ENCODE measurements at places on chromosomes 7 and 10.
A peak's percentile ranks its signal among the peaks of the same experiment; 100 is the strongest.

DNA sequence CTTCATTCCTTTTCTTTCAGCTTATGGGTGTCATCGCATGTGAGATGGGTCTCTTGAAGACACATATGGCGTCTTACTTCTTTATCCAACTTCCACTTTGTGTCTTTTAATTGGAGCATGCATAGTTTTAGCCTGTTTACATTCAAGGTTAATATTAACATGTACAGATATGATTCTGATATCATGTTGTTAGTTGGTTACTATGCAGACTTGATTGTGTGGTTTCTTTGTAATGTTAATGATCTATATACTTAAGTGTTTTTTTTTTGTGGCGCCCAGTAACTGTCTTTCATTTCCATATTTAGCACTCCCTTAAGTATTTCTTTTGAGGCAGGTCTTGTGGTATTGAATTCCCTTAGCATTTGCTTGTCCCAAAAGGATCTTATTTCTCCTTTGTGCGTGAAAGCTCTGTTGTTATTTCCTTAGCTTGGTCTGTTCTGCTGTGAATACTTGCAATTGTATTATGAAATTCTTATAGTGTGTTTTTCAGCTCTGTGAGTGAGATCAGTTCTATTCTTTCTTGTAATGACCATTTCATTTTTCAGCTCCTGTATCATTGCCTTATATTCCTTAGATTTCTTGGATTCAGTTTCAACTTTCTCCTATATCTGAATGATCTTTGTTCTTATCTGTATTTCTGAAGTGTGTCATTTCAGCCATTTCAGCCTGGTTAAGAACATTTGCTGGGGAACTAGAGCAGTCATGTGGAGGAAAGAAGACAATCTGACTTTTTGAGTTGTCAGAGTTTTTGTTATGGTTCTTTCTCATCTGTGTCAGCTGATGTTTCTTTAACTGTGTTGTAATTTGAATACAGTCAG, 88.4 kb downstream of the ABCA13 start:
- H3K36me3 ChIP-seq: no peaks in the 10 kb centered on the region
- H3K4me1 ChIP-seq: no peaks in the 10 kb centered on the region
- no peaks in the 10 kb centered on the region for H3K27me3 ChIP-seq
- H3K27ac ChIP-seq: no peak overlapping the region
- DNase-seq: no peak
- no peak overlapping the region for H3K4me3 ChIP-seq

- no peak for DNase-seq
- H3K36me3 ChIP-seq: peaks cover 58% of the 10 kb centered on the region
- no peak overlapping the region for H3K27ac ChIP-seq
- no peaks in the 10 kb centered on the region for H3K4me1 ChIP-seq
- no peaks in the 10 kb centered on the region for H3K27me3 ChIP-seq
These were observed 35.5 kb upstream of the DGKI start for GRCh38 chr7:137882261-137882668.

DNA sequence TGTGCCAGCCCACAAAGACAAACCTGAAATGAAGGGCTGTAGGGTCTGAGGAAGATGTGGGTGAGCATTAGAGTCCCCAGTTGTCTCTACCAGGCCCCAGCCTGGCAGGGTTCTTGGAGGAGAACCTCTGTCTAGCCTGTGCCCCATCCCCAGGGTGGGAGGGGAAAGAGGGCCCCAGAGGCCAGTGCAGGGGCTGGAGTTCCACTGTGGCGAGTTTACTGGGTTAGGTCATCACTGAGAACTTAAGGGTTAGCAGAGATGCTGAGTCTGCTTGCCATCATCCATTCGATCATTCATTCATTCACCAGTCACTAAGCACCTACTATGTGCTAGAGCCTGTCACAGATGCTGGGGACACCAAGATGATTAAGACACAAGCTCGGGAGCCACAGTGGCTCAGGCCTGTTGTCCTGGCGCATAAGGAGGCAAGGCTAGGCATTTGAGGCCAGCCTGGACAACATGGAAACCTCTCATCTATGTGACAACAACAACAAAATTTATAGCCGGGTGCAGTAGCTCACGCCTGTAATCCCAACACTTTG, 2.6 kb downstream of the ANKRD2 start:
- H3K36me3 ChIP-seq: no peaks in the 10 kb centered on the region
- no peak overlapping the region for H3K4me3 ChIP-seq
- DNase-seq: no peak
- H3K27ac ChIP-seq: no peak overlapping the region
- no peaks in the 10 kb centered on the region for H3K27me3 ChIP-seq

- no peaks in the 10 kb centered on the region for H3K36me3 ChIP-seq
- DNase-seq: no peak
- H3K27me3 ChIP-seq: no peaks in the 10 kb centered on the region
These were observed 51.5 kb upstream of the RABGEF1 start for GRCh38 chr7:66689081-66689480.

- no peak for DNase-seq
- H3K27ac ChIP-seq: no peak overlapping the region
- H3K27me3 ChIP-seq: no peaks in the 10 kb centered on the region
- no peaks in the 10 kb centered on the region for H3K36me3 ChIP-seq
- no peaks in the 10 kb centered on the region for H3K4me1 ChIP-seq
These were observed 194.0 kb upstream of the PPP1R3A start for GRCh38 chr7:114112806-114113205.

DNA sequence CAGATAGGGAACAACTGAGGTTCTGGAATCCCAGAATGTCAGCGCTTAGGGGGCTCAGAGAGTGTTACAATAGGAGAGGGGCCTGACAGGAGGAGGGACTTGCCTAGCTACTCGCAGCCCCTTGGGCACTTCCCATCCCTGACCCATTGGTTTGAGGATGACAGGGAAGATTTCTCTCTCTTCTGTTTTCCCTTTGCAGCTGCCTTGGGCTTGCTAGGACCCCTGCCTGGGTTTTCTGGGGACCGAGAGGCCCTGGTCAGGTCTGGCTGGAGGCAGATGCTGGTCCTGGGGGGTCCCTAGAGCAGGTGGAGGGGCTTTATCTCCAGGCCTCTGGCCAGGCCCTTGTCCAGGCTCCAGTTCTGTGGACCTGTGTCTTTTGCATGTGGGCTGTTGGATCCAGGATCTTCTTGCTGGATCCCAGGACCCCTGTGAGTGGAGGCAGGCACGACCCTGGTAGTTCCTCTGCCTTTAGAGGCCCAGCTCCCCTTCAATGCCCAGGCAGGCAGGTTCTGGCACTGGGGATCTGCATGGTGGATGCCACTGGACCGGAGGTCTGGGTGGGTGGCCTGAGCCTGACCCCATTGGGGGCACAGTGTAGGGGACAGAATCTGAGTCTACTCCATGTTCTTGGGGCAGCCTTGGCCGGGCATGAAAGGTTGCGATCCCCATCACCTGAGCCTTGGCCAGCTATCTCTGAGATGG, 26.9 kb downstream of the RAMP3 start:
- H3K4me1 ChIP-seq: no peaks in the 10 kb centered on the region
- no peak overlapping the region for H3K27ac ChIP-seq
- no peak overlapping the region for H3K4me3 ChIP-seq
- no peaks in the 10 kb centered on the region for H3K36me3 ChIP-seq
- H3K27me3 ChIP-seq: no peaks in the 10 kb centered on the region
- DNase-seq: no peak

- no peak for DNase-seq
- H3K36me3 ChIP-seq: no peaks in the 10 kb centered on the region
- no peak overlapping the region for H3K27ac ChIP-seq
- H3K27me3 ChIP-seq: no peaks in the 10 kb centered on the region
- H3K4me1 ChIP-seq: peaks cover 8% of the 10 kb centered on the region
These were observed 303.6 kb upstream of the PITRM1 start for GRCh38 chr10:3476186-3476585.

- H3K36me3 ChIP-seq: no peaks in the 10 kb centered on the region
- H3K4me1 ChIP-seq: no peaks in the 10 kb centered on the region
- H3K4me3 ChIP-seq: no peak overlapping the region
- H3K27me3 ChIP-seq: no peaks in the 10 kb centered on the region
These were observed 53.9 kb upstream of the ARID5B start for GRCh38 chr10:61847640-61848039.

GRCh38 chr7:130048906-130049305, 2.3 kb downstream of the ZC3HC1 start:
- H3K27ac ChIP-seq: no peak overlapping the region
- peaks cover 12% of the 10 kb centered on the region for H3K4me1 ChIP-seq
- H3K36me3 ChIP-seq: peaks cover 6% of the 10 kb centered on the region

DNA sequence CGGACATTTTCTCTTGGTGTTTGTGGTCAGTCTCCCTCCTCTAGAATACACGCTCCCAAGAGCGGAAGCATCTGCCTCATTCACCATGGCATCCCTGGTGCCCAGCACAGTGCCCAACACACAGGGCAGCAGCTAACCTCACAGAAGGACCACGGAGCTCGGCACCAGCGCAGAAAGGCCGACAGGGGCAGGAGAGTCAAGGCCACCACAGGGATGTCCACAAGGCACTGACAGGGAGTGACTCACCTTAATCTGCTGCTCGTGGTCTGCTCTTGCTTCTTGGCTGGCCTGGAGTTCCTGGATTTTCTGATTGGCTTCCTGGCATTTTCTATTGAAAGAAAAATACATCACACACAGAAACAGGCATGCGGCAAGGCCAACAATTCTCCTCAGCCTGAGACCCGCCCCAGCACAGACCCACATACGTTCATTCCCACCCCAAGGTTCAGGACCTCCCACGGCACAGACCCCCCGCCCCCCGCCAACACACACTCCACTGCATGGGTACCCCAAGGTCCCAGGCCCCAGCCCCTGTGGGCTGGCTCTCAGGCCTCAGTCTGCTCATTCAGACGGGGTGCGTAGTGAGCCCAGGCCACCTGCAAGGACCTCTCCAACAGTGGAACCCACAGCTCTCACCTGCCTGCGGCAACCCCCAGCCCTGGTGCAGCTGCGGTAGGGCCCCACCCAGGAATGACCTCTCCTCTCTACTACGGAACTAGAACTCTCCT, 14.9 kb downstream of the MAD1L1 start:
- no peaks in the 10 kb centered on the region for H3K27me3 ChIP-seq
- no peak overlapping the region for H3K4me3 ChIP-seq
- DNase-seq: no peak

- H3K27me3 ChIP-seq: no peaks in the 10 kb centered on the region
- no peak overlapping the region for H3K27ac ChIP-seq
- H3K4me1 ChIP-seq: no peaks in the 10 kb centered on the region
- no peak overlapping the region for H3K4me3 ChIP-seq
These were observed 1.3 kb upstream of the TAS2R38 start for GRCh38 chr7:141974831-141975230.

GRCh38 chr10:101817337-101818118, 716 bp downstream of the OGA start:
- peak overlapping the region; percentile 98 for H3K4me3 ChIP-seq
- peaks cover 19% of the 10 kb centered on the region for H3K36me3 ChIP-seq
- peaks cover 30% of the 10 kb centered on the region for H3K4me1 ChIP-seq
- peak overlapping the region; percentile 88 for H3K27ac ChIP-seq

- no peak for DNase-seq
- H3K4me3 ChIP-seq: no peak overlapping the region
- H3K27me3 ChIP-seq: no peaks in the 10 kb centered on the region
- H3K27ac ChIP-seq: no peak overlapping the region
- no peaks in the 10 kb centered on the region for H3K4me1 ChIP-seq
These were observed 84.3 kb downstream of the TCERG1L start for GRCh38 chr10:131227163-131227740.

DNA sequence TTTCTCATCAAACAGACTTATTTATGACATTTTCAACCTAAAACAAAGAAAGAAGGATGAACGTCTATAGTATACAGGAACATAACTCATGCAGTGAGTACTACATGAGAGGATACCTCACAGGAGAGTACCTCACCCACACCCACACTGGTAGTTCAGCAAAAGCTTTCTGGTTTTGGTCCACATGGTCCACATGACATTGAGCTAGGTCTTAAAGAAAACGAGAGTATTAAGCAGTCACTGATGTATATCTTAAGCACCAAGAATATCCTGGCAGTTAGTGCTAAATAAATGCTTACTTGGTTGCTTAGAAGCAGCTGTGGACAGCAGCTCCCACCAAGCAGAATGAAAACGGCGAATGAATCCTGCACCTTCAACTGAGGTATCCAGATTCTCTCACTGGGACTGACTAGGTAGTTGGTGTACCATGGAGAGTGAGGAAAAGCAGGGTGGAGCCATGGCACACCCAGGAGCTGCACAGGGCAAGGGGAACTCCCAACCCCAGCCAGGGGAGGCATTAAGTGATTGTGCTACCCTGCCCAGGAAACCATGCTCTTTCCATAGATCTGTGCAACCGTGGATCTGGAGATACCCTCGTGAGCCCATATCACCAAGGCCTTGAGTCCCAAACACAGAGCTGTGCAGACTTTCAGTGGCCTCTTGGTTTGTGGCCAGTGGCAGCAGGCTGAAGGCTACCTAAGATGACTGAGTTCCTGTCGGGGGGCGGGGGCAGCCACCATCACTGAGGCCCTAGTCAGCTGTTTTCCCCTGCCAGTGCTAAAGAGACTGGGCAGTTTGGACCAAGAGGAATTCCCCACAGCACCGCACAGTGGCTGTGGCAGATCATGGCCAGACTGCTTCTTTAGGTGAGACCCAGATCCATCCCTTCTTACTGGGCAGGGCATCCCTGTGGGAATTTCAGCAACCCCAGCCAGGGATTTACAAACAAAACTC, 143.4 kb downstream of the SGMS1 start:
- DNase-seq: no peak
- no peaks in the 10 kb centered on the region for H3K36me3 ChIP-seq
- no peaks in the 10 kb centered on the region for H3K27me3 ChIP-seq
- no peaks in the 10 kb centered on the region for H3K4me1 ChIP-seq
- no peak overlapping the region for H3K4me3 ChIP-seq

GRCh38 chr10:103395754-103396066, 565 bp downstream of the ATP5MK start:
- peak overlapping the region; percentile 90 for H3K4me3 ChIP-seq
- peaks cover 32% of the 10 kb centered on the region for H3K36me3 ChIP-seq
- no peak for DNase-seq

GRCh38 chr7:78037603-78038002, 239.0 kb downstream of the PHTF2 start:
- no peak for DNase-seq
- H3K36me3 ChIP-seq: no peaks in the 10 kb centered on the region
- H3K4me3 ChIP-seq: no peak overlapping the region
- H3K27me3 ChIP-seq: peaks cover 6% of the 10 kb centered on the region
- peaks cover 3% of the 10 kb centered on the region for H3K4me1 ChIP-seq
- no peak overlapping the region for H3K27ac ChIP-seq

- no peak for DNase-seq
- H3K27ac ChIP-seq: no peak overlapping the region
- no peaks in the 10 kb centered on the region for H3K27me3 ChIP-seq
- H3K4me3 ChIP-seq: no peak overlapping the region
- H3K36me3 ChIP-seq: no peaks in the 10 kb centered on the region
These were observed 386.0 kb upstream of the HPS1 start for GRCh38 chr10:98832738-98833137.

DNA sequence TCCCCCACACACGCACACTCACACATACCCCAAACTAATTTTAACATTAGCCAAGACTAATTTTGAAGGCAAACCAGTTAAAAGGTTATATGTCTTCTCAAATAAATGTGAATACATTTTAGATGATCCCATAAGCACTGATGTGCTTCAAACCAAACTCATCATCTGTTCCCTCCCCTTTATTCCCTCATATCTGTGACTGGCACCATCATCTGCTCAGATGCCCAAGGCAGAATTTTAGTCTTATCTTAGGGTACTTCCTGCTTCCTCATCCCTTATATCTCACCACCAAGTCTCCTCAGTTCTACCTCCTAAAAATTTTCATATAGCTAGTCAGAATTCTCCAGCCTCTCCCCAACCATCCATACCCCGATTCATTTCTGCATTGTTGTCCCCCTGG, 80.4 kb downstream of the UPF2 start:
- H3K4me3 ChIP-seq: no peak overlapping the region
- H3K27ac ChIP-seq: no peak overlapping the region
- H3K36me3 ChIP-seq: peaks cover 62% of the 10 kb centered on the region
- DNase-seq: no peak
- H3K27me3 ChIP-seq: no peaks in the 10 kb centered on the region
